ENCODE measurements at places on chromosomes 13 and 19.

DNA sequence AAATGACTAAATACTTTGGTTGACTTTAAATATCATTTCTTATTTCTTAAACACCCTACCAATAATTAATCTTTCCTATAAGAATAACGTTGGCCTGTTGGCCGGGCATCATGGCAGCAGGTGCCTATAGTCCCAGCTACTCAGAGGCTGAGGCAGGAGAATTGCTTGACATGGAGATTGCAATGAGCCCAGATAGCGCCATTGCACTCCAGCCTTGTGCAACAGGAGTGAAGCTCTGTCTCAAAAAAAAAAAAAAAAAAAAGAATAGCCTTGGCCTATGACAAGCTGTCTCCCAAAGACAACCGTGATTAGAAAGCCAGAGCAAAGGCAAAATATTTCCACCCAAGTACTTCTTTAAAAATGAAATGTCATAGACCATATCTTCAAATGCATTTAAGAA, 24.5 kb upstream of the KCTD4 start:
- no peak for DNase-seq

- DNase-seq: no peak
Observed at GRCh38 chr13:106696719-106697118, 128.8 kb upstream of the ARGLU1 start.

- no peak for DNase-seq
Observed at GRCh38 chr13:27259831-27260230, 8.5 kb downstream of the RPL21 start.

DNA sequence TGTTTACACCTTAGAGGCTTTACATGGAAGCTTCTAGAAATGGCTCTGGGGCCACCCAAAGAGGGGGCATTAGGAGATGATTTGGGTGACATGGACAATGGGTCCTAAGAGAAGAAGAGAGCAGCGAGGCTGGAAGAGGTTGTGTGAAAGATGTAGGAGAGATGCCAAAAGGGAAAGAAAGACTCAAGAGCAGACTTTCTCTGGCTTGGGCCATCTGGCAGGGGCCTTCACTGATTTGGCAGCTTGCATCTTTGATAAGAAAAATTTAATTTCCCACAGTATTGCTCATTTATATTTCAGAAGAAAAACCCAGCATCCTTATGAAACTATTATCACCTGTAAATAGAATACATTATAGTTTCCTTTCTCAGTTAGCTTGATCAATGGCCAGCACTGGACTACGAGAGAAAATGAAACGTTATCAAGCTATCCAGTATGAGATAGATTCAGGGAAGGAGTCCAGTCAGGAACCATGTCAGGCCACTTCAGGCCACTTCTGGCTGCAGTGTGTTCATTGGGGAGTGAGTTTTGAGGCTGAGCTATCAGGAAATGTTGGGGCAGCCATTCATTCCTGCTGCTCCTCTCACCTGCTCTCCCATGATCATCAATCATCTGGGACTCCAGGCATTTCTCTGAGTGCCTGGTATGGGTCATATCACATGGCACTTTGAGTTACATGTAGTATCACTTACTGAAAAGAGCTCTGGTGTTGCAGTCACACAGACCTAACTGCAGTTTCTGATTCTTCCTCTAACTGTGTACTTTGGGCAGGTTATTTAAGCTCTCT, 10.3 kb downstream of the SCEL start:
- DNase-seq: no peak

DNA sequence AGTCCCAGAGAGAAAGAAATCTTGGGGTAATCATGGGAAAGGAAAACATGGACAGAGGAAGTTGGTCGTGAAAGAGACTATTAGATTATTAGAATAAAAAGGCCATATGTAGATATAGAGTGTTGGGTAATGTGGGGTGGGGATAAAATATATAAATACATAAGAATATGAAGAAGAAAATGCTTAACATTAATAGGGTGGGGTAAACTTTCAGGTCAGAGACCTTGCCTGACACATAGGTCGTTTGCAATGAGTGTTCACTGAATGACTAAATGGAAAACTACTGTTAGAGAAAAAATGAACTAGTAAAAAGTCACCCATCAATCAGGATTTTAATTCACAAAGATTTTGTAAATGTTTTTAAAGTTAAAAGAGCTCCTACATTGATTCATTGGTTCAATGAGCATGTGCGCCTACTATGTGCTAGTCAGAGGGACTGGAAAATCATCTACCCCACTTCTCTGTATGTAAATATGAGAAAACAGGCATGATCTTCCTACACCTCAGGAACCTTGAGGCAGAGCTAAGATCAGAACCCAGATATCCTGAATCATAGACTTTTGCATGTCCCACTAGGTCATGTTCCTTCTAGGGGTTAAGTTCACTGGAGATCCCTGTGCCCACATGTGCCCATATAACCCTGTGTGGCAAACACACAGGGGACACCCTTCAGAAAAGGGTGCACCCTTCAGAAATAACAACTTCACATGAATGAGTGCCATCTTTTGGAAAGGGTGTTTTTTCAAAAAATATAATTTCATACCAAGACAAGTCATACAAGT, 24.6 kb upstream of the KLF12 start:
- DNase-seq: no peak

GRCh38 chr13:108195146-108195545, 20.2 kb downstream of the LIG4 start:
- no peak for DNase-seq

- no peak for DNase-seq
Observed at GRCh38 chr13:100517728-100518127, 70.9 kb downstream of the GGACT start.

DNA sequence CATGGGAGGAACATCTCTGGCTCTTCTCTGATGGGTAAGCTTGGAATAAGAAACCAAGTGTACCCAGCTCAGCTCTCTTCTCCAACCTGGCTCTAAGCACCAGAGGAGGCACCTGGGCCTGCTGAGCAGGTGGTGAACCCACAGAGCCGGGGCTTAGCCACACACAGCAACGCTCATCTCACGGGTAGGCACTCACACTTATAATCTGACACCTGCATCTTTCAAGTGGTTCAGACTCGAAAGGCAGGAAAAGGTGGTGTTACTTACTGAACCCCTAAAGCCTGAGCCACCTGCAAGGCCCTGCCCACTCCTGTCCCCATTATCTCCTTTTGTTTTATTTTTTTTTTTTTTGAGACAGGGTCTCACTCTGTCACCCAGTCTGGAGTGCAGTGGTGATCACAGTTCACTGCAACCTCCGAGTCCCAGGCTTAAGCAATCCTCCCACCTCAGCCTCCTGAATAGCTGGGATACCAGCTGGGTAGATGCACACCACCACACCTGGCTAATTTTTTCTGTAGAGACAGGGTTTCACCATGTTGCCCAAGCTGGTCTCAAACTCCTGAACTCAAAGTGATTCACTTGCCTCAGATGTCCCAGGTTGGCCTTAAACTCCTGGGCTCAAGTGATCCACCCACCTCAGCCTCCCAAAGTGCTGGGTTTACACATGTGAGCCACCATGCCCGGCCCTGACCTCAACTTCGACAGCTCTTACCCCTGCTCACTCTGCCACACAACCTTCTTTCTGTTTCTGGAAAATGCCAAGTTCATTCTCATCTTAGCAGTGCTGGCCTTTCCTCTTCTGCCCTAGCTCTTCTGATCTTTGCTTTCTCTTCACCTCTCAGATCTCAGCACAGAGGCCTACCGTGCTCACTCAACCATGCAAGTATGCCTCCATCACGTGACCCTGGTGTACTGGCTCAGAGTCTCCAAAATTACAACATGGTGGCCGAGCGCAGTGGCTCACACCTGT, 9.7 kb downstream of the FBXL12 start:
- DNase-seq: no peak

GRCh38 chr19:13064092-13064489, 38.6 kb downstream of the LYL1 start:
- no peak for DNase-seq

DNA sequence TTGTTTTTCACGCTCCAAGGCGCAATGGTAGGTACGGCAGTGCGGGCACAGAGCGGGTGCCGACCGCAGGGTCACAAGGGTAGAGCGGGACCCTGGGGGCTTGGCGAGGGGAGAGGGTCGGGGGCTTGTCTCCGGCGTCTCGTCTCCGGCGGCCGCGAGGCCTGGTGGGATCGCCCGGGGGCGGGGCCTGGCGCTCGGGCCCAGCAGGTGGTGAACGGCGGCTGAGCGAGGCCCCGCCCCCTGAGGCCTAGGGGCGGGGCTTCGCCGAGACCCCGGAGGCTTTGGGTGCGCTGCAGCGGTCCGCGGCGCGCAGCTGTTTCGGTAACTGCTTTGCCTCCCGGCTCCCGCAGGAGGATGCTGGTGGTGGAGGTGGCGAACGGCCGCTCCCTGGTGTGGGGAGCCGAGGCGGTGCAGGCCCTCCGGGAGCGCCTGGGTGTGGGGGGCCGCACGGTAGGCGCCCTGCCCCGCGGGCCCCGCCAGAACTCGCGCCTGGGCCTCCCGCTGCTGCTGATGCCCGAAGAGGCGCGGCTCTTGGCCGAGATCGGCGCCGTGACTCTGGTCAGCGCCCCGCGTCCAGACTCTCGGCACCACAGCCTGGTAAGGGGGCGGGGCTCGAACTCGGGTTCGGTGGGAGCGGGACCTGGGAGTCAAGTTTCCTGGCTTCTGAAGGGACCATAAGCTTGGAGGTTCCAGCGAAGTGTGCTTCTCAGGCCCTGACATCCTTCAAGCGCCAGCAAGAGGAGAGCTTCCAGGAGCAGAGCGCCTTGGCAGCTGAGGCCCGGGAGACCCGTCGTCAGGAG, at the start of gene TSEN34:
TSEN34 (plus strand) TSS at position 298 of the 800 bp plus-strand sequence; CDS start at position 355, 57 bp downstream.
- DNase-seq: no peak

- no peak for DNase-seq
Observed at GRCh38 chr13:113226873-113227450, 17.5 kb downstream of the CUL4A start.

DNA sequence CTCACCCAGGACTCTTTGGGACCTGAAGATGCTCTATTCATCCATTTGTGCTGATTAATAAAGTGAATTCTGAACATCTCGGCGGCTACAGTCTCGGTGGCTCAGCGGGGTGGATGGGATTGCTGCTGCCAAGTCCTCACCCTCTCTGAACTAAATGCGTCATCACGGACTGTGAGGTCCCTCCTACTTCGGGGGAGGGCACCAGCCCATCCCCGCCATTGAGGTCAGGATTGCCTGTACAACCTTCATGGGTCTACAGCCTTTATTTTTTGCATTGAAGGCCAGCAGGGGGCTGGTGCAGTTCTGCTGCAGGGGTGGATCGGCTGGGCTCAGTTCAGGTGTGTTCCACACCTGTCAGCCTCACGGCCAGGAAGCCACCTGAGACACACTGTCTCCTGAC, 181.8 kb downstream of the COL4A1 start:
- no peak for DNase-seq

- DNase-seq: no peak
Observed at GRCh38 chr13:42211704-42212464, 60.1 kb upstream of the AKAP11 start.

- no peak for DNase-seq
Observed at GRCh38 chr13:44031555-44031954, 151.9 kb downstream of the LACC1 start.

GRCh38 chr13:33744589-33745369, 73.2 kb upstream of the RFC3 start:
- DNase-seq: no peak

DNA sequence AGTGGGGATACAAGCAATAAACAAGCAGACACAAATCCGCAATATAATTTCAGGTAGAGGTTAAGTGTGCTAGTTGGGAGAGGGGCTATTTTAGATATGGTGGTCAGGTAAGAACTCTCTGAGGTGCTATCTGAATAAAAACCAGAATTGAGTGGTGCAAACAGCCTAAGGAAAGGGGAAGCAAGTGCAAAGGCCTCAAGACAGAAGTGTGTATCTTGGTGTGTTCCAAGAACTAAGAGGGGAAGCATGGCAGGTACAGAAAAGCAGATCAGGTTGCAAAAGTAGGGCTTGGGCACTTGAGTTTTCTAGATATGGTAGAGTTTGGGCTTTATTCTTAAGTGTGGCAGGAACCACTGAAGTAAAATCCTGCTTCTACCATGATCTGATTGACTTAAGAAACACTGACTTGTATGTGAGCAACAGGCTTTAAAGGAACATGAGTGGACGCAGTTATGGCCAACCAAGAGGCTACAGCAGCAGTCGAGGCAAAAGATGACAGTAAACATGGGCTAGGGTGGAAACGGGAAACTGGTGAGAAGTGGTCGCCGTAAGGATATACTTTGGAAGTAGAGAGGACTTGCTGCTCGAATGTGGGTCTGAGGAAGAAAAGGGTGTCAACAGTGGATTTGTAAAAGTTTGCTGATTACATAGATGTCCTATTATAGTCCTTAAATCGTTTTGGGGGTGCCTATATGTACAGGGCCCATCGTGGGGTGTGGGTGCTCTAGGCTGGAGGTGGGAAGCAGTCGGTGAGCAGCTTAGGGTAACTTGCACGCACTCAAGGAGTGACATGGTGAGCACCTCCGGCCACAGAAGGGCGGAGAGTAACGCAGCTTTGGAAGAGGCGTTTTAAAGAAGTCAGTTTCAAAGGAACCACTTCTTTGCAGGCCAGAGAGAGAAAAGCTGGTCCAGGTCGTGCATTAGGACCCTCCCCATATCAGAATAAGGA, 677 bp downstream of the TGDS start:
- peak; percentile 12 for DNase-seq

DNA sequence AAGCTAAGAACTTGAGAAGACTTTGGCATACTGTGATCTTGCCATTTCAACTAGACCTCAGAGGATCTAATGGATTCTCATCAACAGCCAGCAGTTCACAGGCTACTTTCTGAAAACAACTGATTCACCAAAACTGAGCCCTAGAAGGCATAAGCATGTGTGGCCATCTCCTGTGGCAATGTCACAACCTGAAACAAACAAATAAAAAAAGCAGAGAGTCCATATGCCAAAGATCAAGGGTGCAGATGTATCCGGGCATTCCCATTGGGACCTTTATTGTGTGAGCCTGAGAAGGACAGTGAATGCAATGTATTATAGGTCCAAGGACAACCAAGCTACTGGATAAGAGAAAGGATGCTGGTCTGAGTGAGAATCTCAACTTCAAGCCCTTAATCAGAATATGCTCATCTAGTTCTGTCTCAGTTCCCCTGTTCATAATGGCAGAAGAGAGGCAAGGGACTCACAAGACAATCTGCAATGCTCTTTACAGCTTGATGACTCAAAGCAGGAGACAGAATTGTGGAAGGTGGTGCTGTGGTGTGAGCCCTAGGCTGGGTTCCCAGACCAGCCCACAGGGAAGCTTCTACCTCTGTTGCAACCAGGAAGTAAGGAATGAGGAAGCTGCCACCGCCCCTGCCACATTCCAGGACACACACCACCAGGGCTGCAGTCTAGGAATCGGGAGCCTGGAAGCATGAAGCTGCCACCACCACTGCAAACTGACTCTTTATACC, 133.7 kb downstream of the RAP2A start:
- DNase-seq: no peak

DNA sequence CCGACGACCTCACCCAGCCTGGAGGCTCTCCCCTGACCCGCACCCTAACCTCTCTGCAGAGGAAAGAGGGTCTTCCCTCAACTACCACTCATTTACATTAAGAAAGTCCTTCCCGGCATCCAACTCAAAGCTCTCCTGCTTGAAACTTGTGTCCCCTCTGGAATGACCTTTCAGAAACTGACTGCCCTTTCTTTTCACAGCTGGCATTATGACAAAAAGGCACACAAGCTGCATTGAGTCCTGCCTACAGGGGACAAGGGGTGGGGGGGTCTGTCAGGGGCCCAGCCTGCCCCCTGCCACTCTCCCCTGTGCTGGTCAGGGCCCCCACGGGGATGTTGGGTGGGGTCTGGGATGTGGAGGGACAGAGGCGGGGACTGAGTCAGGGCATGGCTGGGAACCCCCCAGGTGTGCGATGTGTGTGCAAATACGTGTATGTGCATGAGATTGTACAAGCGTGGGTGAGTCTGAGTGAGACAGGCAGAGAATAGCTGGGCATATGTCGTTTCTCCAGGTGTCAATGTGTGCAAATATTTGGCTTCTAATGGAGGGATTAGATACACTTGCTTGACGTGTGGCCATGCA, 2.0 kb downstream of the COL5A3 start:
- no peak for DNase-seq

GRCh38 chr19:33063356-33063752, 1.3 kb downstream of the RHPN2 start:
- DNase-seq: no peak
